ENCODE measurements at places on chromosomes 5 and 9.

DNA sequence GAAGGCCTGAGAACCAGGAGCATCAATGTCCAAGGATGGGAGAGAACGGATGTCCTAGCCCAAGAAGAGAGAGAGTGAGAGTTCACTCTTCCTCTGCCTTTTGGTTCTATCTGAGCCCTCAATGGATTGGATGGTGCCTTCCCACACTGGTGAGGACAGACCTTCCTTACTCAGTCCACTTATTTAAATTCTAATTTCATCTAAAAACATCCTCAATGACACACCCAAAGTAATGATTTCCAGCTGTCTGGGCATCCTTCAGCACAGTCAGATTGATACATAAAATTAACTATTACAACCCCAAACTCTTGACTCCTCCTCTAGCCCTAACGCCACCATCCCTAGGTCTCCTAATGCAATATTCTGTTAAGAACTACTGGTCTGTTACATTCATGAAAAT is 122.0 kb downstream of the GAS1 start:
- DNase-seq: no peak

GRCh38 chr9:10230512-10230911 is 382.3 kb downstream of the PTPRD start:
- no peak for DNase-seq

DNA sequence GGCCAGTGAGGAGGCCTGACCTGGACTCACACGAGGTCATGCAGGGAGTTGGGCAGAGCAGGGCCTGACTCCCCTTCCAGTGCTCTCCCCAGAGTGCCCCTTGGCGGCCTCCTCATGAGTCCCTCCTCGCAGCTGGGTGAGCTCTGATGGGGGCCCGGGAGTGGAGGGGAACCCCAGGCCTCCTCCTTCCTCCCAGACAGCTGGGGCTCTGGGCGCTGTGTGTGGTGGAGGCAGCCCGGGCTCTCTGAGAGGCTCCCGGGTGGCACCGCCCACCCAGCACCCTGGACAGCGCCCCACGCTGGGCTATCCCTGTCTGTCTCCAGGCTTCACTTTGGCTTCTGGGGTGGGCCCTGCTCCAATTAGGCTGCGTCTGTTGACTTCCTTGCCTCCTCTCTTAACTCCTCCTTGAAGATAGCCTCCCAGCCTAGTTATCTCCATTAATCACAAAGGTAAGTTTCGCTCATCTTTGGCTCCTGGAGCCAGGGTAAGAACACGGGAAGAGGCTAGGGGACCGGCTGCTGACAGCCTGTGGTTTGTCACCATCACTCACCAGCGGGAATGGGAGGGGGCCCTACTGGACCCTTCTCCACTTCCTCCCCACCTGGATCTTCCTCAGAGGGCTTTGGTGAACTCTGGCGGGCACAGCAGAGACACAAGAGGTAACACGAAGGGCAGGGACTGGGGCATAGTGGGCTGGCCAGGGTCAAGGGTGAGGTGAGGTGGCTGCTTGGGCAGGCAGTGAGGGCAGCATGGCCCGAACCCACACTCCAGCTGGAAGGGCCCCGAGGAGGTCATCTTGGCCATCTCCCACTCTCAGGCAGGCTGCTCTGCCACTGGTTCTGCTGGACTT is 13.1 kb downstream of the PSD2 start:
- DNase-seq: no peak

DNA sequence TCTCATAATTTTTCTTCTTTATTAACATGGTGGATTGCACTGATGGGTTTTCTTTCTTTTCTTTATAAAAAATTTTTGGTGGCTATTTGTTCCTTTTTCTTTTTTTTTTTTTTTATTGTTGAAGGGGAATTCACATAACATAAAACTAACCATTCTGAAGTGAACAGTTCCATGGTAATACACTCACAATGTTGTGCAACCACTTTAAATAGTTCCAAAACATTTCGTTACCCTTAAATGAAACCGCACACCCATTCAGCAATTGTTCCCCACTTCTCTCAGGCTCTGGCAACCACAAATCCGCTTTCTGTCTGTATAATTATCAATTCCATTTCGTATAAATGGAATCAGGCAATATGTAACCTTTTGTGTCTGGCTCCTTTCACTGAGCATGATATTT is 11.7 kb upstream of the SETX start:
- no peak for DNase-seq

DNA sequence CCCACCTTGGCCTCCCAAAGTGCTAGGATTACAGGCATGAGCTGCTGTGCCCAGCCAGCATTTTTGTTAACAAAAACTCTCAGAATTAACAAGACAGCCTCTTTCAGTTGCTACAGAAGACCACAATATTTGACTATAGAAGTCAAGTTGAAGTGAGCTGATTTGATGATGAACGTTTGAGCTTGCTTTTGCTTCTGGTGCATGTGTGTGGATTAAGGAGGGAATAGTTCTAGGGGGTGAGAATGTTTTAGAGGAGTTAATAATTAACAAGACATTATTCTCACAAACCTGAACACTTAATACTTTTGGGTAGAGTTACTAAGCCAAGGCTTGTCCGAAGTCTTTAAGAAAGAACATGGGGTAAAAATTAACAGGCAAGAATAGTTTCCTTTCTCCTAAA is 191.6 kb downstream of the TENT4A start:
- peak; percentile 66 for DNase-seq

DNA sequence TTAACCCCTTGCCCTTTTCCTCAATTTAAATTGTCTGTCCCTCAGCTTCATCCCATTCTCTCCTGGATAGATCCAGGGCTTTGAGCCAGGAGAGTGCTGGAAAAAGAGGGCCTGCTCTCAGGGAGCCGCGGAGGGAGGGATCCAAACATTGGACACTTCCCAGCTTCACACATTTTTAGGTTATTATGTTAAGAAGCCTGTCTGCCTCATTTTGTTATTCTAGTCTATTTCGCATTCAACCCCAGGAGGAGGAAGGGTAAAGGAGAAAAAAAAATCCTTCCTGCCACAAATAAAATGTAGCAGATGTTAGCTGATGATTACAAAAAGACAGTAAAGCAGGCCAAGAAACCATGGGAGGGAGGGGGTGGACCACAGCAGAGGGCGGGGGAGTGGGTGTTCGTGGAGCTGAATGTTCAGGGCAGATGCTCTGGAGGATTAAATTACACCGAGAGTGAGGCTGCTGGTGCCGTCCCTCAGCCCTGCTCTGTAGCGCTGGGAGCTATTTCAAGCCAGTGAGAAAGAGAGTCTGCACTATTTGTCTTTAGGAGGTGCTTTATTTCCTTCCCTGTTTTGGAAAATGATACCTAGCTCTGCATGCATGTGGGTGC is 60.6 kb upstream of the ZFR start:
- DNase-seq: peak; percentile 57

- no peak for DNase-seq
Observed at GRCh38 chr5:15790446-15791018, 290.6 kb downstream of the FBXL7 start.

DNA sequence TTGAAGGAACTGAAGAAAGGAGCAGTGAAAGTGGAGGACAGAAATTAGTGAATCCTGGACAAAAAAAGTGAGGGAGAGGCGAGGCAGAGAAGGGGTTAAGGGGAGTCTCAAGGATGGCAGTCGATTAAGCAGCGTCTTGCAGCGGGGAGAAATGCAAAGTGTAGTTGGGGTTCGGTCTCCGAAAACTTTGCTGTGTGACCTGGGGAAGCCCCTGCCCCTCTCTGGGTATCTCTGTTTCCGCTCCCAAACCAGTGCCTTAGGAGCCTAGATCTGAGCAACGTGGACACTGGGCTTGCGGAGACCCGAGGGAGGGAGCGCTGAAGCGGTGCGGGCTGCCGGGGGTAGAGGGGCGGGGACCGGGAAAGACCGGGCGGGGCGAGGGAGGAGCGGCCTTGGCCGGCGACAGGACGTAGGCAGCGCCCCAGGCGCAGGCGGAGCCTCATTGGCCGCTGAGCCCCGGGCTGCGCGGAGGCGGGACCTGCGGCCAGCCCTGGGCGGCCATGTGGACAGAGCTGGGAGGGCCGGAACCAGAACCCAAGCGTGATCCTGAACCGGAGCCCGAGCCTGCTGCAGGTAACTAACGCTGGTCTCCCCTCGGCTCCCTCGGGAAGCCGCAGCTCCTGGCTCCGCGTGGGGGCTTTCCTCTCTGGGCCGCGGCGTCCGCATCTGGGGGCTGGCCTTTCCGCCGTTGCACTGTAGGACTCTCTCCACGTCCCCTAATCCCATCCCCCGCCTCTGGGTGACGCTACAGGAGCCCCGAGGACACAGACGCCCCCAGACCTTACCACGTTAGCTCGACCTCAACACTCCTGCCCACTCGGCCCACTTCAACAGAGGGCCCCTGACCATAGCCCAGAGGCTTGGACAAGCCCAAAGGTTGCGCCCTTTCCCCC is at the start of gene ALDH1B1:
ALDH1B1 (plus strand) TSS at position 468 of the 893 bp plus-strand sequence. CDS start 3,047 bp downstream, outside the sequence.
- DNase-seq: peak; percentile 90

DNA sequence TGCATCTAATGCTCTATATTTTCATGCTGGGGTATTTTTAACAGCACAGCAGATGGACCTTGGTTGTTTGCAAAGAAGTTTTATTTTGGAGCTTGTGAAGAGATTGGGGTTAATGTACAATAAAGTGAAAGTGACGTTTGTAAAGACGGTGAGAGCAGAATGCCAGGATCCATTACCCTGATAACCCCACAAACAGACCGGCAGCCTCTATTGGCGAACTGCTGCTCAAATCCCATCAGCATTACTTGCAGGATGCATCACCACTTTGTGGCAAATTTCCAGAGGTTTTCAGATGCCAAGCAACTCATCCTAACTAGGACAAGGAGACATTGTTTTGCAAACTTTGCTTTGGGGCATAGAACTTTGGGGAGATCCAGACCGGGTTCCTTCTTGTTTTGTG is 383.3 kb upstream of the ZNF462 start:
- DNase-seq: no peak

DNA sequence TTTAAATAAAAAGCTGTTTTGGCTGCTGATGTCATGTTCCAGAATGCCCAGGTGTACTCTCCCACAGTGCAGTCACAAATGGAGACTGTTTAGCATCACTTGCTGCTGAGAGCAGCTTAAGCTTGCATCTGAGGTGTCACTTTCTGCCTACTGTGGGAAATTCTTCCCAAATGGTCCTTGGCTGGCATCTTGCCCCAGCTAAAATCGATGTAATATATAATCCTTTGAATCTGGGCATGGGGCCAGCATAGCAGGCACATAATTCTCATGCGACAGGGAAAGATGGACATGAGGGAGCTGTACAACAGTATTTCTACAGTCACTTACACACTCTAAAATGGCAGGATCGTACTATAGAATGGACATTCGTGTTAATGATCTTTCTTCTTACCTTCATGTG is 144.3 kb downstream of the MACIR start:
- no peak for DNase-seq

GRCh38 chr9:72185561-72185960 is 36.3 kb downstream of the GDA start:
- DNase-seq: peak; percentile 28

DNA sequence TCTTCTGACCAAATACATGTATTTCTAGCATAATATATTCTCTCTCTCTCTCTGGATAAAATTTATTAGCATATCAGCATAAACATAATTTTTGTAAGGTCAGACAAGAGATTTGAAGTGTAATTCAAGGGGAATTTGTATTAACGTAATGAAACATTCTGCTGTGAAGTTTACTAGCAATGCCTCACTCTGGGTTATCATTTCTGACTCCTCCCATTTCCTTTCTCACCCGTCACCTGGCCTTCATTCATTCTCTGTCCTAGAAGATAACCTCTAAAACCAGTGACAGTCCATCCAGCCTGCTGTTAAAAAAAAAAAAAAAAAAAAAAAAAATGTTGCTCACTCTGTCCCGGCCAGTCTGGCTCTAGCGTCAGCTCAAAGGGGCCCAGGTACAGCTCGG is 27.1 kb downstream of the GRAMD2B start:
- DNase-seq: peak; percentile 74

DNA sequence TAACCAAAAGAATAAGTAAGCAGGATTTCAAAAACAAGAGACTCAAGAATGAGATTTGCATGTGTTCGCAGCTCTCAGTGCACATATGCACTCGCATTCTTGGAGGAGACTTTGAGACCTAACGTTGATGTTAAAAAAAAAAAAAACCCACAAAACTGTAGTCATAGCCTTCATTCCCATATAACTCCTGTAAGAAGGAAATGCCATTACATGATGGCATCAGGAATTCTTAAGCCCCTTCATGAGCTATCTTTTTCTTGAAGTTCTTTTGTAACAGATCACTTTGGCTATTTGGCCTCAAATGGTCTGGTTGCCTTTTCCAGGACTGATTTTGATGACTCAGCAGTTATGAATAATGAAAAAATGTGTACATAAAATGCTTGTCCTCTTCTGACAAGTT is 113.8 kb downstream of the ALDH1A1 start:
- DNase-seq: no peak

GRCh38 chr5:94326586-94326985 is 291.8 kb downstream of the KIAA0825 start:
- DNase-seq: no peak

DNA sequence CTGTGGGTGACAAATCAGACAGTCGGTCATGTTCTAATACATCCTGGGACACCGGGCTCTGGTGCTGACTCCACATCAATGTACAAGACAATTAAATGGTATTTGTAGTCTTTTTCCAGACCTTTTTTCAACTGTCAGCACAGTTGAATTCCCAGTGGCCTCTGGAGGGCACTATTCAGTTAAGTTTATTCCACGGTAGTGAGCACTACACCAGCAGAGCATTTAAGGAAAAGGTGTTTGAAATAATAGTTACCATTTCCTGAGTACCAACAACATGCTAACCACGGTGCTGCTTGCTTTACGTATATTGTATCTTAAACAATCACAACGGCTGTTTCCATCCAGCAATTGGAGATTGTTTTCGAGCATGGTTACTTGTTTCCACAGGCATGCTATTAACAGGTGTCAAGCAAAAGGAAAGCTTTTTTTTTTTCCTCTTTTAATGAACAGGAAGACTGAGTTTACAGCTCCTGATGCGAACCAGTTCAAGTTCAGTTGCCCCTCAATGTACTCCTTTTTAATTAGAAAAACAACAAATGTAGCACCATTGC is 186.7 kb downstream of the PDZD2 start:
- DNase-seq: peak; percentile 61

All from DMS53 (cell line).